ENCODE measurements at places on chromosomes 7 and 10. TPM values are rescaled to one million over a fixed set of nuclear protein-coding genes. Genes with fewer than 3 reads are reported as not detected.

The GJD4 gene
- total RNA-seq = not detected

GRCh38 chr10:28036587-28036986 is 37.7 kb upstream of the ODAD2 start:
- DNase-seq = no peak

The CHN2 gene
- total RNA-seq = 11.0 TPM

- DNase-seq = no peak
Measured at GRCh38 chr10:123683865-123684264, 17.7 kb downstream of the GPR26 start.

- no peak for DNase-seq
Measured at GRCh38 chr7:93622036-93623033, 47.8 kb upstream of the CALCR start.

DNA sequence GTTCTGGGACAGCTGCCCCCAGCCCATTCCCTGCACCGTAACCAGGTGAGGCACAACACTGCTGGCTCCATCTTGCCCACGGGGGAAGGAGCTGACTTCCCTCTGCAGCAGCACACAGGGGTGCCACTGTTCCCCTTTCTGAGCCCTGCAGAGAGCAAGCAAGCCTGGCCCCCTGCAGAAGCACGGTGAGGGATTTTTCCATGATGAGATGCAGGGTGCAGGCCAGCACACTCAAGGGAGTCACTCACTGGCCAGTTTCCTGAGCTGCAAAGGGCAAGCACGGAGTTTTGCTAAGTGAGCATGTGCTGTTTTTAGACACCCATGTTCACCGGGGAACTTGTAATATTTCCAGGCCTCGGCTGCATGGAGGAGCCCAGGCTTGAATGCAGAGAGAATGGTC is 176.6 kb downstream of the PIP4K2A start:
- no peak for DNase-seq

The MYPN gene
- total RNA-seq = not detected

The NUDT5 gene
- total RNA-seq = 30.7 TPM

DNA sequence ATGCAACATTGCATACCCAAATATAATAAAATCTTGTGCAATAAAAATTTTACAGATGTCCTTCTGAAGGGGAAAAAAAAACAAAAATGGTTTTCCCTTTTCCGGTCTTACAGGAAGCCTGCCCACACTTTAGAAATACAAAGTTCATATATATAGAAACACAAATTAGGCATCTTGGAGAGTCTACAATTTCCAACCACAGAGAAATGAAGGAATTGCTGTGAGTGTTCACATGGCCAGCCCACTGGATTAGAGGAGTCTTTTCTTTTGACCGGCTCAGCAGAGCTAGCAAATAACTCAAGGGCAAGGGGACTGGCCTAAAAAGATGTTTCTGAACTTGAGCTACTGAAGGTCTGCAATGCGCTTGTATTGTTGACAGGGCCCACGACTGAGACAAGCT is 92.4 kb downstream of the GLI3 start:
- no peak for DNase-seq

The IFIT1B gene
- not detected for total RNA-seq

- DNase-seq = no peak
Measured at GRCh38 chr10:103874730-103875129, 19.4 kb upstream of the SH3PXD2A start.

GRCh38 chr7:134935701-134936100 is 50.6 kb upstream of the AGBL3 start:
- no peak for DNase-seq
